ENCODE measurements at places on chromosomes 7 and 10. TPM values are rescaled to one million over a fixed set of nuclear protein-coding genes. Genes with fewer than 3 reads are reported as not detected.

DNA sequence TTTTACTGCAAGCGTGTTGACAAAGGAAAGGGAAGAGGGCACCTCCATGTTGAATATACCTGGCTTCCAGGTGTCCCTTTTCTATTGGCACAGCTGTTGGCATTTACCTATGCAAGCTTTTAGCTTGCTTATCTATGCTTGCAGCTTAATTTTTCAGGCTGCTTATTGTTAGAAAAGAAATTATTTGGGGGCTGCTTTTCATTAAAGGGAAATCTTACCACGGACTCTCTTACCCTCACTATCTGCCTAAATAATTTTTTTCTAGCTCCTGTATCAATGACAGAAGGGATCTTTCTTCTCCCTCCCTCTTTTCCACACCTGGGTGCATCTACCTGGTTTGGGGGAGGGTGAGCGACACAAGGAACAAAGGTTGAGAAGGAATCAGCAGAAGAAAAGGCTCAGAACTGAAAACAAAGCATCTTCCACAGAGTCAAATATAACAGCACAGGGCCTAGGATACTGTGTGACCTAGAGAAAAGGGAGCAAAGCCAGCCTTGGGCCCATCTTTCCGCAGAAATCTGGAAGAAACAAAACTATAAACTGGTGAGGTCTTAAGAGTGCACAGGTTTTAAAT, 15.2 kb upstream of the GJC3 start:
- H3K4me3 ChIP-seq, result no peak overlapping the region
- H3K4me1 ChIP-seq, result no peaks in the 10 kb centered on the region
- no peaks in the 10 kb centered on the region for H3K36me3 ChIP-seq
- no peaks in the 10 kb centered on the region for H3K27me3 ChIP-seq
- DNase-seq, result no peak

DNA sequence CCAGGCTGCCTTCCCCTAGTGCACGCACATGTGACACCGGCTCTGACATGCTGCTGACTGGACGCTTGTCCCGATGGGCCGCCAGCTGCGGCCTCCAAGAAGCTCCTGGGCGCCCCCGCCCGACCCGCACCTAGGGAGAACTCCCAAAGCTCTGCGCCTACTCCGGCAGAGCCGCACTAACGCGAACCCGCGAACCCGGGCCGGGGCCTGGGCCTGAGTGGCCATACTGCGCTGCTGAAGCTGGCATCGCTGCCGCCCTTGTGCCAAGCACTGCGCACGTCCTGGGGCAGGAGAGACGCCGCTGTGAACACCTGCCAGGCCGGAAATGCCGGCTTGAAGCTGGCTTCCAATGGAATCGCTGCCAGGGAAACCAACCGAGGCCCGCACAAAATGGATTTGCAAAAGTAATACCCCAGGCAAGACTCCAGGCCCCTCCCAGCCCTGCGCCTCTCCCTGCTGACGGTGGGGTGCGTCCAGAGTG, 85.1 kb downstream of the WASHC2A start:
- H3K36me3 ChIP-seq, result no peaks in the 10 kb centered on the region
- H3K4me1 ChIP-seq, result no peaks in the 10 kb centered on the region
- peaks cover 6% of the 10 kb centered on the region for H3K27me3 ChIP-seq

GRCh38 chr7:124201768-124202349, 169.0 kb upstream of the TMEM229A start:
- no peaks in the 10 kb centered on the region for H3K27me3 ChIP-seq

DNA sequence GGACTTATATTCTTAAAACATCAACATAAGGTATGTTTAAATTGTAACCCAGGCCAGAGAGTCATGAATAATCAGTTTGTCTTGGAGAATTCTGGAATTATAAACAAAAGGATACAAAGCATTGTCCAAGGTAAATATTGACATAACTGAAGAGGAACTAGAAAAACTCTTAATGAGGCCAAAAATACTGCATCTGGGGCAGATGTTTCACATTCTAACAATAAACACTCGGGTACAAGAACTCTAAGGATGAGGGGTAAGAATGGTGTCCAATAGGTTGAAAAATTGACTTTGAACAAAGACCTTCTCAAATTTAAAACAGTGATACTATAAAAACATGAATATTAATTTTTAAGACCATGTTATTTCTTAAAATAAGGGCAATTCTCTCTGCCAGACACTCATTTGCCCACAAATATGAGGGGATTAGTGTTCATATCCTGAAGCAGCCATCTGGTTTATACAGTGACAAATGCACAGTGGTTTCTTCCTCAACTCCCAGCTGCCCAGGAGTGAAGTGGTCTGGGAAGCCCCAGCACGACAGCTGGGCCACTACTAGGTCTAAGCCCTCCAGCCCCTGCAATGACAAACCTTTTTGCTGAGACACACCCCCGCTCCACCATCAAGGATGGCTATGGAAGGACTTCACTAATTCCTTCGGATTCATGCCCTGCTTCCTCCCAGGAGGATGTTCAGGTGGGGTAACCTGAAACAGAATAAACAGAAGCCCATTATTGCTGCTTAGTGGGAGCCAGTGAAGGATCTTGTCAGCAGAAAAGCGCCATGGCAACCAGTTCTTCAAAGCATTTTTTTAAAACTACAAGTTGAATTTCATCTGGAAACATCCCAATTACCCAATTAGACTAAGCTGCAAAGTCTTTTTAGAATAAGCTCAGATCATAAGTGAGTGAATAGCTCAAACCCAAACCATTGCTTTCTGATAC, 107.5 kb upstream of the ARID5B start:
- H3K36me3 ChIP-seq, result no peaks in the 10 kb centered on the region
- peak overlapping the region; percentile 15 for H3K27ac ChIP-seq
- H3K27me3 ChIP-seq, result no peaks in the 10 kb centered on the region
- no peak overlapping the region for H3K4me3 ChIP-seq

GRCh38 chr10:44439239-44439957, 54.5 kb upstream of the CXCL12 start:
- DNase-seq, result no peak
- no peak overlapping the region for H3K27ac ChIP-seq
- H3K36me3 ChIP-seq, result no peaks in the 10 kb centered on the region
- no peaks in the 10 kb centered on the region for H3K27me3 ChIP-seq
- no peak overlapping the region for H3K4me3 ChIP-seq

GRCh38 chr10:58087896-58088295, 179.8 kb downstream of the IPMK start:
- no peaks in the 10 kb centered on the region for H3K36me3 ChIP-seq
- no peaks in the 10 kb centered on the region for H3K27me3 ChIP-seq
- no peak for DNase-seq
- H3K4me3 ChIP-seq, result no peak overlapping the region
- no peak overlapping the region for H3K27ac ChIP-seq
- H3K4me1 ChIP-seq, result no peaks in the 10 kb centered on the region

- no peaks in the 10 kb centered on the region for H3K36me3 ChIP-seq
- no peaks in the 10 kb centered on the region for H3K27me3 ChIP-seq
- H3K4me1 ChIP-seq, result peaks cover 19% of the 10 kb centered on the region
- DNase-seq, result peak; percentile 23
These were observed 119.3 kb upstream of the LAMB4 start for GRCh38 chr7:108249453-108249852.

- peaks cover 49% of the 10 kb centered on the region for H3K4me1 ChIP-seq
- no peak for DNase-seq
- no peaks in the 10 kb centered on the region for H3K36me3 ChIP-seq
- no peak overlapping the region for H3K27ac ChIP-seq
- no peak overlapping the region for H3K4me3 ChIP-seq
These were observed 546.9 kb upstream of the GALNT17 start for GRCh38 chr7:70585071-70585470.

GRCh38 chr7:158030566-158030965, 557.1 kb downstream of the PTPRN2 start:
- H3K27ac ChIP-seq, result no peak overlapping the region
- no peaks in the 10 kb centered on the region for H3K36me3 ChIP-seq
- no peak for DNase-seq
- no peak overlapping the region for H3K4me3 ChIP-seq

GRCh38 chr10:110303681-110304080, 1.0 kb downstream of the SMNDC1 start:
- DNase-seq, result no peak
- peak overlapping the region; percentile 87 for H3K4me3 ChIP-seq
- H3K36me3 ChIP-seq, result peaks cover 30% of the 10 kb centered on the region

DNA sequence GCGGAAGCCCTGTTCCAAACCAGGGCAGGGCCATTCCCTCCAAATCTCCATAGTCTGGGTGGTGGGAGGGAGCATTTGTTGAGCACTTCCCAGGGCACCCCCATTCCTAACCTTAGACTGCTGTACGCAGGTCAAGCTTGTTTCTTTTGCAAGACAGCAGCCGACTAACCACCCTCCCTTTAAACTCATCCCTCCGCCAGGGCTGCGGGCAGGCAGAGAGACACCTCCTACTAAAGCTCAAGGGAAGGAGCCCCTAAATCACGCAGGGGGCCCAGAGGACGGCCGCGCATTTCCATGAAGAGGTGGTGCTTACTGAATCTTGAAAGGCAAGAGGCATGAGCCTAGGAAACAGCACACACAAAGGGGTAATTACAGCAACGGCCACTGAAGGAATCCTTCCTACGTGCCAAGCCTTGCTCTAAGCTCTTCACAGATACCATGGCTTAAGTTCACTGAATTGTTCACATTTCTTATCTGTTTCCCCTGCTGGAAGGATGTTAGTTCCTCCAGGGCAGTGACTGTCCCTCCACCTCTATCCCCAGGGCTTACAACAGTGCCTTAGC, 90.0 kb downstream of the PROSER2 start:
- H3K4me3 ChIP-seq, result no peak overlapping the region
- DNase-seq, result no peak
- H3K4me1 ChIP-seq, result no peaks in the 10 kb centered on the region
- no peak overlapping the region for H3K27ac ChIP-seq

DNA sequence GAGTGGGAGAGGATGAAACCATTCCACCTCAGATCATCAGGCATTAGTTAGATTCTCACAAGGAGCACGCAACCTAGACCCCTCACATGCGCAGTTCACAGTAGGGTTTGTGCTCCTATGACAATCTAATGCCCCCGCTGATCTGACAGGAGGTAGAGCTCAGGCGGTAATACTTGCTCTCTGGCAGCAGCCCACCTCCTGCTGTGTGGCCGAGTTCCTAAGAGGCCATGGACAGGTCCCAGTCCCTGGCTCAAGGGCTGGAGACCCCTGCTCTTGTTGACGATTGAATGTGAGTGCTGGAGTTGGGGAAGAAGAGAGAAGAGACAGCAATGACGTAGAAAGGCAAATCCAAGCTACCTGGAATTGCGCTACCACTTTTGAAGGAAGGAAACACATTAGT, 267.2 kb downstream of the TFEC start:
- no peaks in the 10 kb centered on the region for H3K27me3 ChIP-seq
- DNase-seq, result no peak
- no peak overlapping the region for H3K27ac ChIP-seq
- H3K4me3 ChIP-seq, result no peak overlapping the region

DNA sequence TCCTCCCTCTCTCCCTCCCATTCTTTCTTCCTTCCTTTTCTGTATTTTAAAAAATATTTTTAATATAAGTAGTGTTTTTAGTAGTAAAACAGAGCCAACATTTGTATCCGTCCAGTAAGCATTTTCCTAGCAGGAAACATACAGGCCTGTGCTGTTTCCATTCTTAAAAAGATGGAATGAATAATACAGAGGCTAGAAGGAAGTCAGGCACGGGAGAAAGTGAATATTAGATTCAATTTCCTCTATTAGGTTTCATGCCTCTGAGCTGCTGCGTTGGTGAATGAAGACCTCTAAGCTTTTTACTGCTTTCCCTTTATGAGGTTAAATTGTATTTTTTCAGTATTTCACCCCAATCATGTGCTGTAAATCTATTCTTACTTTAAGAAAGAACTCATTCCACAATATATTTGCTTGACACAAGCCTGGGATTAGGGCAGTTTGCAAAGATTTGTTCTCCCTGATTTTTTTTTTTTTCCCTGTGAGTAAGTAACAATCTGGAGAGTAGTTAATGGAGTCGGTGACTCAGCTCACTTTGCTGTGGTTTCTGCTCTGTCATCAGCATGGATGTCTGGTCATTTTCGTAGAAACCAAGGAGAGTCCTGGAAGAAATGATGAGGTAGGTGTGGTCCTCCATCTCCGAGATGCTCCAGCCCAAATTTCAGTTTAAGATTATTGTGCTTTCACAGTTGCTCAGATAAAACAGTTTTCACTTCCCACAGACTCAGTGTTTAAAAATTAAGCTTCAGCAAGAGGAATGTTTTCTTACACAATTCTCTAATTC, 76.1 kb upstream of the PITRM1 start:
- no peak for DNase-seq
- peaks cover 7% of the 10 kb centered on the region for H3K27me3 ChIP-seq
- no peaks in the 10 kb centered on the region for H3K36me3 ChIP-seq
- H3K27ac ChIP-seq, result peak overlapping the region; percentile 27
- H3K4me1 ChIP-seq, result no peaks in the 10 kb centered on the region

DNA sequence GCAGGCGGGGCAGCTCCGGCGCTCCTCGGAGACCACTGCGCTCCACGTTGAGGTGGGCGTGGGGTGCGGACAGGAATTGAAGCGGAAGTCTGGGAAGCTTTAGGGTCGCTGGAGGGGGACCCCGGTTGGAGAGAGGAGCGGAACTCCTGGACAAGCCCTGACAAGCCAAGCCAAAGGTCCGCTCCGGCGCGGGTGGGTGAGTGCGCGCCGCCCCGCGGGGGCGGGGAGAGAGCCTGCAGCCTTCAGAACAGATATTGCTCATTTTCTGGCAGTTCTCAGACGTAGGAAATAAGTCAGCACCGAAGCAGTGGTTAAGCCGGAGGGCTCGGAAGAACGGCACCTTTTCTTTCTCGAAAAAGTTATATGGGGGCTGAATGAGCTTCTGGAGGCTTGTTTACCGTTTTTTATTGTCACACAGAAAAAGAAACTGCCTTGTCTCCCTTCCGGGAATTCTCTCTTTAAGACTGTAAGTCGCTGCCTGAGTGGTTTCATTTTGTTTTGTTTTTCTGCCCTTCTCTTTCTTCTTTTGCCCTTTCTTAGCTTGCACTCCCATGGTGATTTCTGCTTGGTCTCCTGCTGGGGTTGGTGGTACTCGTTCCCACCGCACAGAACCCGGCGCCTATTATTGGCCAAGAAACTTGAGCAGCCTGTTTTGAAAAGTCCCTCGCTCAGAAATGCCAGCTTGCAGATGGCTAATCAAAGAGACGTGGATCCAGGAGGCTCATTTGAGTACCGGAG, 732 bp downstream of the FAS start:
- H3K4me3 ChIP-seq, result peak overlapping the region; percentile 88
- H3K27ac ChIP-seq, result peak overlapping the region; percentile 52
- no peaks in the 10 kb centered on the region for H3K4me1 ChIP-seq

- no peaks in the 10 kb centered on the region for H3K27me3 ChIP-seq
- peaks cover 3% of the 10 kb centered on the region for H3K4me1 ChIP-seq
- H3K36me3 ChIP-seq, result no peaks in the 10 kb centered on the region
- no peak for DNase-seq
- no peak overlapping the region for H3K27ac ChIP-seq
These were observed 14.6 kb downstream of the SVIL start for GRCh38 chr10:29620112-29620690.

GRCh38 chr7:145105561-145105960, 269.7 kb upstream of the TPK1 start:
- H3K4me3 ChIP-seq, result no peak overlapping the region
- H3K36me3 ChIP-seq, result no peaks in the 10 kb centered on the region
- no peak overlapping the region for H3K27ac ChIP-seq
- no peak for DNase-seq
- H3K4me1 ChIP-seq, result no peaks in the 10 kb centered on the region
- no peaks in the 10 kb centered on the region for H3K27me3 ChIP-seq

The SFTPA1 gene
- not detected for polyA plus RNA-seq

The CEP55 gene
- polyA plus RNA-seq, result 6.8 TPM

The ZC3HAV1 gene
- 20.0 TPM for polyA plus RNA-seq

The EBLN1 gene
- polyA plus RNA-seq, result not detected

The GNAI1 gene
- polyA plus RNA-seq, result 25.4 TPM

The ACTL6B gene
- 2.9 TPM for polyA plus RNA-seq

The OIT3 gene
- 9.9 TPM for polyA plus RNA-seq

The VWDE gene
- 0.66 TPM for polyA plus RNA-seq

The HELLS gene
- 16.8 TPM for polyA plus RNA-seq

The HOXA5 gene
- polyA plus RNA-seq, result 30.3 TPM

The CYP3A7 gene
- 1.8 TPM for polyA plus RNA-seq

The SLC35G1 gene
- polyA plus RNA-seq, result 60.2 TPM
